H9 (cell line): ENCODE measurements at places on chromosomes 5 and 9. TPM values are rescaled to one million over a fixed set of nuclear protein-coding genes. Genes with fewer than 3 reads are reported as not detected.

DNA sequence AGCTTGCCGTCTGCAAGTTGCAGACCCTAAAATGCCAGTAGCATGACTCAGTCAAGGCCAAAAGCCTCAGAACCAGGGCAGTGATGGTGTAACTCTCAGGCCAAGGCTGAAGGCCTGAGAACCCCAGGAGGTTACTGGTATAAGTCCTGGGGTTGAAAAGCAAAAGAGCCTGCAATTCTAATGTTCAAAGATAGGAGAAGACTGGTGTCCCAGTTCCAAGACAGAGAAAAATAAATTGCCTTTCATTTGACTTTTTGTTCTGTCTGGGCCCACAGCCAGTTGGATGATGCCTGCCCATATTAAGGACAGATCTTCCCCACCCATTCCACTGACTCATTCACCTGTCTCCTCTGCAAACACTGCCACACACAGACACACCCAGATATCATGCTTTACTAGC lies 673.2 kb downstream of the CDH18 start:
- DNase-seq, result no peak

GRCh38 chr9:120348951-120349429 lies 231.0 kb downstream of the CDK5RAP2 start:
- DNase-seq, result peak; percentile 83

GRCh38 chr9:128909859-128910258 lies 10.9 kb upstream of the PHYHD1 start:
- no peak for DNase-seq

Gene CDKN2B-AS1
- total RNA-seq, result not detected in 2 replicates

DNA sequence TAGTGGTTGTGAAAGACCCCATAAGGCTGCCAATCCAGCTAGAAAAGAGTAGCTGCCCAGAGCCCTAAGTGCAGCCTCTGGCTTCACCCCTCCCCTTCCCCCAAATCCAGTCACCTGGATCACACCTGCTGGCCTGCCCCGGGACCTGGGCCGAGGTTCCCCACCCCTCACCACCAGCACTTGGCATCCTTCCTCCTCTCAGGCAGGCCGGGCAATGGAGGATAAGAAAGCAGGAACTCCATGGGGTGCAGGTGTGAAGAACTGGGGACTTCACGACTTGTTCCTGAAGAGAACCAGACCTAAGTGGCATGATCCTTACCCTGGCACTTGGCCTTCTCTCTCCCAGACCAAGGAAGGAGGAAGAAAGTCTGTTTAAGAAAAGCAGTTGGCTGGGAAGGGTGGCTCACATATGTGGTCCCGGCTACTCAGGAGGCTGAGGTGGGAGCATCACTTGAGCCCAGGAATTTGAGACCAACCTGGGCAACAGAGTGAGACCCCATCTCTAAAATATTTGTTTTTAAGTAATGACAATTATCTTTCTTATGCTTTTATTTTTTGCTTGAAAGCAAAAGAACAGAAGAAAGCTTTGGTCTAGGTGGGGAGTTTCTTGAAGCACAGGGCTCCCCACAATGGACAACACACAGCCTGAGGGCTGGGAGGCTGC lies 131.1 kb downstream of the PAX5 start:
- DNase-seq, result no peak

DNA sequence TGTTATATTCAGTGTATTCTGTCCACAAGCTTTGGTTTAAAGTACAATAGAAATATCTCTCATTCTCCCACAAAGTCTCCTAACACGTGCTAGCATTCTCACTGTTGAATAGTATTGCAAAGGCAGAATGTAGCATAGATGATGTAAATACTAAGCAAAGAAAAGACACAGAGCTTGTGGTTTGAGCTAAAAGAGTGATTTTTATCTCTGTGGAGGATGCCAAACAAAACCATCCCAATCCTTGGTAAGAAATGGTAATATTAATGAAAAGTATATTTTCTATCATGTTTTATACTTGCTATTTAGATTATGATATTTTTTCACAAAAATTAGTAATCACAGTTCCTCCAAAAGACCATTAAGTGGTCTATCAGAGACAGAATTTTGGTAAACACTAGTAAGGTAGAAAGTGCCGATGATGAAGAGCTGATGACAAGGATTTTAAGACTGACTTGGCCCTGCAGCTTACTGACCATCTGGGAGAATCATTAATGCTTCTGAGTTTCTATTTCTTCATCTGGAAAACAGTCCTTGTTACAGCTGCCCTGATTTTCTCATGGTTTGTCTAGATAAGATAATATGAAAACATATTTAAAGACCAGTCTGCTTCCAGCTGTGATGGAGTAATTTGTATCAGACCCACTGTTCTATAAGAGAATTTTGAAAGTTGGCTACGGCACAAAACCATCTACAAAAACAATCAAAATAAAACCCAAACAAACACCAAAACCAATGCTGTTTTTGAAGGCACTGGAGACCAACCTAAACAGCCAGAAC lies 510.2 kb downstream of the SPATA31D1 start:
- DNase-seq, result no peak

DNA sequence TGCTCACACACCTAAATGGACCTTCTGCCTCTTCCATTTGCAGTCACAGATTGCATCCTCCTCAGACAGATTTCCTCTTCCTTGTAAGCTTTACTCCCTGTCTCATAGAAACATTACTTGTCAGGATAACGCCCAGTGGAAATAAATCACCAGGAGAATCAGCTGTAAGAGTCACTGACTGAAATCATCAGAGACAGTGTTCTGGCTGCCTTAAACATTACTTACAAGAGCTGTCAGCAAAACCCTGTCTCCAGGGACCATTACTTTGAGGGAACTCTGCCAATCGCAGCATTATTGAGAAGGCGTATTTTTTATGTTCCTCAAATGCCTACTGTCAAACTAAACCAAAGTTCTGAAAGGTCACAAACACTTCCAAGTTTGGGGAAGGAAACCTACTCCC lies 5.9 kb downstream of the DPYSL3 start:
- no peak for DNase-seq

Gene UGT3A1
- total RNA-seq, result 1.8 and 2.0 TPM in 2 replicates

Gene SPATA31C2
- total RNA-seq, result 0.15 and 0.20 TPM in 2 replicates

GRCh38 chr5:132666310-132667123 lies 7.3 kb upstream of the IL4 start:
- no peak for DNase-seq

- DNase-seq, result peak; percentile 95
Observed at GRCh38 chr5:174532455-174533453, 191.6 kb upstream of the MSX2 start.

- DNase-seq, result no peak
Observed at GRCh38 chr5:160744268-160745101, 107.5 kb downstream of the ATP10B start.

- DNase-seq, result no peak
Observed at GRCh38 chr9:95005278-95006143, 279.0 kb downstream of the AOPEP start.
